ENCODE measurements at places on chromosomes 16 and 17.

DNA sequence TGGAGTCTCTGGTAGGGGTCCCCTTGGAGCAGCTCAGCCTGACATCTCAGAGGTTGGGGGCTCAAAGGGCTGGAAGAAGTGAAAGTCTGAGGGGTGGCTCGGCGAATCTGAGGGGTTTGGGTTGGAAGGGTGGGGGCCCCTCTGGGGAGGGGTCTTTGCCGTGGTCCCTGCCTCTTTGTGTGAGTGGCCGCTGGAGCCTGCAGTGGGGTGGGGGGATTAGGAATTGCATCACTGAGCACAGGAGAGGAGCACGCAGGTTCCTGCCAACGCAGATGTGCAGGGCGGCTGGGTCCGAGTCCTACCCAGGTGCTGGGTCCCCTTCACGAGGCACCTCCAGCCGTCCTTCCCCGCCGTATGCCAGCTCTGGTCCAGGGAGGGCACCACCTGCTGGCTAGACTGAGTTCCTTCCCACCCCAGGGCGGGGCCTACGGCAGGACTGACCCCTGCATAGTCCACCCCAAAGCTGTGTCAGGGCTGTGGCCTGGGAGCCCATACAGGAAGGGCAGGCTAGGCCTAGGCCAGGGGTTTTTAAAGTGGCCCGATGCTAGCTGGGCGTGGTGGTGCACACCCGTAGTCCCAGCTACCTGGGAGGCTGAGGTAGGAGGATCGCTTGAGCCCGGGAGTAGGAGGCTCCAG is 9.9 kb downstream of the FMNL1 start:
- no peak for DNase-seq
- H3K36me3 ChIP-seq: no peaks in the 10 kb centered on the region
- H3K4me3 ChIP-seq: no peak overlapping the region
- no peaks in the 10 kb centered on the region for H3K4me1 ChIP-seq
- no peak overlapping the region for H3K27ac ChIP-seq
- H3K27me3 ChIP-seq: no peaks in the 10 kb centered on the region

DNA sequence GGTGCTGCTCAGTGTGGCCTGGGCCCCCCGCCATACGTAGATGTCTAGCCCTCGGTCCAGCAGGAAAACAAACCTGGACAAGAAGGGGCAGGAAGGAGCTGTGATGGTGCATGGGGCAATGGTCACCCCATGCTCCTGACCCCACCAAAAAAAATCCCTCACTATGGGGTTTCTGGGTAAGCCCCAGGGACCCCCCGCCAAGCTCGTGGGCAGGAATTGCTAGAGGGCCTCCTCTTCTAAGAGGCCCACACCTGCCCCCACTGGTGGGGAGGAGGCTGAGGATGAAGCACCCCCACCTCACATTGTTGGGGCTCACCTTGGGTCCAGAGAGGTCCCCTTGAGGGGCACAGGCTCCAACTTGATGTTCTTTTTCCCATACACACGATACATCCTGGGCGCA is 9.7 kb downstream of the FLII start:
- no peak for DNase-seq
- H3K36me3 ChIP-seq: peaks cover 96% of the 10 kb centered on the region
- H3K27me3 ChIP-seq: no peaks in the 10 kb centered on the region
- no peak overlapping the region for H3K4me3 ChIP-seq

GRCh38 chr16:12531937-12532336 is 271.8 kb downstream of the CPPED1 start:
- peaks cover under 1% of the 10 kb centered on the region for H3K36me3 ChIP-seq
- no peak overlapping the region for H3K27ac ChIP-seq
- DNase-seq: no peak
- no peaks in the 10 kb centered on the region for H3K27me3 ChIP-seq
- H3K4me1 ChIP-seq: no peaks in the 10 kb centered on the region

DNA sequence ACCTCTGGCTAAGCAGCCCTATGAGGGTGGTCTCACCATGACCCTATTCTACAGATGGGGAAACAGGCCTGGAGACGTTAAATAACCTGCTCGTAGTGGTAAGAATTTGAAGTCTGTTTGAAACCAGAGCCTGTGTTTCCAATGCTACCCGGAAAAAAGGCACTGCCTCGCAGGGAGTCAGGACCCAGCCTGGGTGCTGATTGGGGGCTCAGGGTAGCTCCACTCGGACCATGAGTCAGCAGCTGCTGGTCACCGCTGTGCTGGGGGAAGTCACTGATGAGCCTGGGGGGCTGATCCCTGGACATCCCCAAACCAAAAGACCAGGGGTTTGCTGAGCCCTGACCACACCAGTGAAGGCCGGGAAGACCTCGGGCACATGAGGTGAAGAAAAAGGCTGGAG is 9.4 kb upstream of the PLD6 start:
- no peak overlapping the region for H3K27ac ChIP-seq
- no peaks in the 10 kb centered on the region for H3K27me3 ChIP-seq
- H3K4me1 ChIP-seq: no peaks in the 10 kb centered on the region
- peaks cover 82% of the 10 kb centered on the region for H3K36me3 ChIP-seq

- H3K27me3 ChIP-seq: no peaks in the 10 kb centered on the region
- H3K27ac ChIP-seq: no peak overlapping the region
- H3K4me3 ChIP-seq: no peak overlapping the region
- no peak for DNase-seq
- H3K36me3 ChIP-seq: no peaks in the 10 kb centered on the region
- no peaks in the 10 kb centered on the region for H3K4me1 ChIP-seq
Observed at GRCh38 chr16:19218581-19218980, 50.5 kb downstream of the SYT17 start.
